T follicular helper cell (primary cell): ENCODE measurements at places on chromosomes 1 and 21.

DNA sequence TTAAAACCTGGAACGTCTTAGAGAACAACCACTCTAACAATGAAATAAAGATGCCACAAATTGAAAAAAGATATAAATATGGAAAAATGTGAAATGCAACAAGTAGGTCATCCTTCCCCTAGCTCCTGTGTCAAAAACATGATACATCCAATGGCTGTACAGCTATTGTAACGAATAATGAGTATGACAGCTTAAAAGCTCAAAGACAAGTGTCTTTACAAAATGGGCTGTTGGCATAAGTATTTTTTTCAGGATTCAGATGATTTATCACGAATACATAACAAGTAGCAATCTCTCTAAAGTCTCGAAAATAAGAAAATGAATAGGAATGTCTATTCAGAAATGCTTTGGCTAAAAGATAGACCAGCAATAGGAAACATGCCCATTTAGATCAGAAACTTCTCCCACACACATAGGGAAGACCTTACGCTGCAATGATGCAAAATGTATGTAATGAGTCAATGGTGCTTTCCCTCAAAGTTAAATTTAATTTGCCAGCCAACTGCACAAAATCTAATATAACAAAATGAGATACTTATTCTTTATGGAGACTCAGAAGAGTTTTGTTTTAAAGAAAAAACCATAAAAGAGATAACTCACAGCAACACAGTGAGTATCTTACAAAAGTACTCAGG is 8.3 kb downstream of the TGFBR3 start:
- DNase-seq, result no peak

- no peak for DNase-seq
Measured at GRCh38 chr1:192639607-192640368, 3.8 kb downstream of the RGS13 start.

GRCh38 chr1:31957701-31958674 is 19.8 kb upstream of the PTP4A2 start:
- no peak for DNase-seq

- DNase-seq, result no peak
Measured at GRCh38 chr21:45404730-45405270, at the start of gene COL18A1. TSS of gene COL18A1 (plus strand) at chr21:45405165. CDS start at chr21:45405231, 66 bp downstream.

GRCh38 chr1:171279678-171280077 is 31.4 kb downstream of the FMO1 start:
- DNase-seq, result no peak

- no peak for DNase-seq
Measured at GRCh38 chr1:77847621-77848080, 40.8 kb upstream of the NEXN start.

GRCh38 chr1:6476483-6476882 is 10.5 kb upstream of the TNFRSF25 start:
- DNase-seq, result no peak

DNA sequence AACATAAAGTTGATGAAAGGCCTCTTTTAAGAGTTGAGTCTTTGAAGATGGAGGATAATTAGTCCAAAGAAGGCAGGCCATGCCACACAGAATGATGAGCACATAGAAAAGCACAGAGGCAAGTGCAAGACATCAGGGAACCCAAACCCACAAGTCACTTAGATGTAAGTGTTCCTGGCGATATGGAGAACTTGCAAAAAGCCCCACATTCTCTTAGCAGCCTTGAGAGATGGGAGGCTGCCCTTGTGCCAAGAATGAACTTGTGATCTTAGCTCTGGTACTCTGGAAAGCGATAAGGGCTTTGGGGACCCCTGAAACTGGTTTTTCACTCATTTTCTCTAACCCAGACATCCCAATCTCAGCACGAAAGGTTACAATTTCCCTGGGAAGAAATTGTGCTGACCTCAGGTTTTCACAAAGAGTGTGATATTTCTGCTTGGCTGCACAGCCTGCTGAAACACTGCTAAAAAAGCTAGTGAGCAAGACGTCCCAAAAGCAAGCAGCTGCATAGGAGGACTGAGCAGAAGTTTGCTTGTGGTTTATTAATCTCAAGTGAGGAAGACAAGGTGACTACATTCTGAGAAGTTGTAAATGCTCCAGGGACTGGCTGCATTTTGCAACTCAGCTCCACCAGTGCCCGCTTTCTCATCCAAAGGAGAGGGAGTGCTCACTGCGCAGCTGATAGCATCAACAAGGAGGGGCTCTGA is 496.9 kb upstream of the CAMK1G start:
- no peak for DNase-seq

DNA sequence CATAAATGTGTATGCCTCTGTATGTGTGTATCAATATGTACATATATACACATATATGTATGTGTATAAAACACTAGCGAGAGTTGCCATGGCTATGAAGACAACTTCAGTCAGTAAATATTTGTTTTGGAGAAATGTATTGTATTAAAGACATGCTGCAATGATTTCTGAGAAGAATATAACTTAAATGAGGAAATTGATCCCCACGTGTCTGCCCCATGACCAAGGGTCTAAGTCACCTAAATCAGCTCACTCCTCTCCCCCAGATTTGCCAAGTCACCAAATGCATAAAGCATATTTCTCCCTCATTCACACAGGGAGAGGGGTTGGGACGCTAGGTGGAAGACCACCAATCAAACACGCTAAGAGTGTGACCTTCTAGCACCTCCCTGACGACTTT is 58.3 kb upstream of the LYST start:
- no peak for DNase-seq

DNA sequence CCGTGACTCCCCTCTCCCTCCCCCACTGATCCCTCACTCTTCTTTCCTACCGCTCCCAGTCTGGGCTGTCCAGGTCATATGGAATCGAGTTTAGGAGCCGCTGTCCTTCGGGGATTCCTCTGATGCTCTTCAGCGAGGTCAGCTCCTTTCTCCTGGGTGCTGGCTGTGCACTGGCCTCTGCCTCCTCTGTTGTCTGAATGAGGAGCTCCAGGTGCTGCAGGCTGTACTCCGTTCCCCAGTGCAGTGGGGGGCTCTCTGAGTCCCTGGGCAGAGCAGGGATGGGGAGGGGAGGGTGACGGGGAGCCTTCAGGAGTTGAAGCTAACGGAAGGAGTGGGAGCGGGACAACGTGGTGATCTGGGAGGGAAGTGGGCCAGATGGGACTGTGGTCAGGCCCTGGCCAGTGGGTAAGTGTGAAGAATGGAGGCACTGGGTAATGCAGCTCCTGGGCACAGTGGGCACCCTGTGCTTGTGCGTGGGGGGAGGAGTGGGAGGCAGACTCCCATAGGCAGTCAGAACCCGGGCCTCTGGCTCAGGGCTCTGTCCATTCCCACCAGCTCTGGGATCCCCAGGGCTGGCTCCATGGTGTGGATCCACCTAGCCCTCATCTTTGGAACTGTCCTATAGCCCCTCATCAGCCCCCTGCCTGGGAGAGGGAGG is 59.5 kb upstream of the TLR5 start:
- DNase-seq, result no peak

DNA sequence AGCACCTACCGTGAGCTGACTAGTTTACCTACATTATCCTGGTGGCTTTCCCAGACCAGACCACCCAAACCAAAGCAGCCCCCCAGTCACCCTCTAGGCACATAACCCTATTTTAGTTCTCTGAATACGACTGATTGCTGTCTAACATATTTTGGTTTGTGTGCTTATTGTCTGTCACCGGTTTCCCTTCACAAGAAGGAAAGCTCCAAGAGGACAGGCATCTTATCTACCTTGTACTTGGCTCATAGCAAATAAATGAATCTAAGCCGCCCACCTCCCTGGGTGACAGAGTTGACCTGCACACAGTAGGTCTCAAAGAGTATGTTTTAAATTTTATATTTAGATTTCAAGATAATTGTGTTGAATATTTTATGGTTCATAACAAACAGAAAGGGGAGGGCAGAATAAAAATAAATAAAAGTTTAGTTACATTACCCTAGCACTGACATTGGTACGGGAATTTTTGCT is 904 bp upstream of the PRDX6 start:
- DNase-seq, result no peak

DNA sequence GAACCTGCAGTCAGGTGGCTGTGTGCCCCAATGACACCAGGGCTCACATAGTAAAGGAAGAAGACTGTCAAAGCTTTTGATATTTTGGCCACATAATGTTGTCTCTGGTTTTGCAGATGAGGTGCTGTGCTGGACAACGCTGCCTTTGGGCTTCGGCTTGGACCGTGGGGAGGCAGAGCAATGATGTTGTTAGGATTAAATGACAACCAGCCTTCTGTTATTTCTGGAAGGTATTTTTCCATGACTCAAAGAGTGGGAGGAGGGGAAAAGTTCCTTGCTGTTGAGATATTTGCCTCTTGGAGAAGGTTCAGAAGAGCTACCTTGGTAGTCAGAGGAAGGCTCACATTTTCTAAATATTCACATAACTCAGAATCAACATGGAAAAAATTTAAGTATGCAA is 187.3 kb upstream of the GALNT2 start:
- no peak for DNase-seq

DNA sequence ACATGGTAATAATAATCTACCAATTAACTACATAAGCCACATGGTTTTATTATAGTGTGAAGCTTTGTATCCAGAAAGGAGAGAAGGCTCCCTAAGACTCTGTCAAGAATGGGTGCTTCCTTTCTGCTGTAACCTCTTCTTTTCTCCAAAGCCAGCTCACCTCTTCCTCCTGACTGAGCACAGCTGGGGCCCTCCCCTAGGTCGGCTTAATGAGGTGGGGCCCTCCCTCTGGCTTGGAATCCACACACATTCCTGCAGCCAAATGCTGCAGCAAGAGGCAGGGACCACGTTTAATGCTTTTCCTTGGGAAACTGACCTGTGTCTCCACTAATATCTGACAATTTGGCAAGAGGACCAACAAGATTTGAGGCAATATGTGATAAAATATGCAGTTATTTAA is 94.8 kb downstream of the DSCAM start:
- no peak for DNase-seq

DNA sequence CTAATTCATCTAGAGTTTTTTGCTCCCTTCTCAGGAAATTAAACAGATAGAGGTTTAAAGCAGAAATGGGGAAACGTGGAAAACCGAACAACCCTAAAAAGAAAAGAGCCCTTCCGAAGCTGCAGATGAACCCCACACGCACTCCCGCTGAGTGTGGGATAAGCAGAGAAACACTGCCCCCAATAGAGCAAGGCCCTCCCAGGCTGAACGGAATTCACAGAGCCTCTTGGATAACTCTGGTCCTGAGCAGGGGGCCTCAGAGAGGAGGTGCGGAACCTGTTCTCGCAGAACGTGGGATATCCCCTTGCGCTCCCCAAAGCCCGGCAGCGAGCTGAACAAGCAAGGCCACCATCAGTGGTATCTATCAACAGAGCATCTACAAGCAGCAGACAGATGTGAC is 44.9 kb downstream of the SSBP3 start:
- no peak for DNase-seq

GRCh38 chr1:61238359-61238665 is 156.0 kb downstream of the NFIA start:
- DNase-seq, result no peak

- DNase-seq, result no peak
Measured at GRCh38 chr1:22449636-22450035, 2.0 kb upstream of the ZBTB40 start.

DNA sequence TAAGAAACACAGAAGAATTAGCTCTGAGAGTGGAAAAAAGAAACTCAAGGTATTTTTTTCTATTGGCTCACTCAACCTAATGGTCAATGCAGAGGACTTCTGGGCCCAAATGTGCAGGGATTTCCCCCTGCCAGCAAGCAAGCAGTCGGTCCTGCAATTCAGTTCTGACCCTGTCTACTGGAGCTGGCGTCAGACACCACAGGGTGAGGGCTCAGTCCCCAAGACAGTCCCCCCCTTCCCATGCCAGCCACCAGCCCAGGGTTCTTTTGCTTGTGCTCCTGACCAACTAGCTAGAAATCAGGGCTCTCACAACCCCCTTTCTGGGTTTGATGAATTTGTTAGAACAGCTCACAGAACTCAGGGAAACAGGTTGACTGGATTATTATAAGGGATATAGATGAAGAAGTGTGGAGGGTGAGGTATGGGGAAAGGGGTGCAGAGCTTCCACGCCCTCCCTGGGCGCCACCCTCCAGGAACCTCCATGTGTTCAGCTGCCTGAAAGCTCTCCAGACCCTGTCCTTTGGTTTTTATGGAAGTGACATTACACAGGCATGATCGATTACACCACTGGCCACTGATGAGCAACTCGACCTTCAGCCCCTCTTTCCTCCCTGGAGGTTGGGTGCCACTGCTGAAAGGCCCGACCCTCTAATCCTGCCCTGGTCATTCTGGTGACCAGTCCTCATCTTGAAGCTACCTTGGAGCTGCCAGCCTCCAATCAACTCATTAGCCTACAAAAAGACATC is 22.5 kb upstream of the PWP2 start:
- DNase-seq, result no peak

GRCh38 chr1:232059726-232060374 is 433.3 kb downstream of the DISC1 start:
- DNase-seq, result no peak

GRCh38 chr1:186772228-186772627 is 56.5 kb upstream of the PLA2G4A start:
- DNase-seq, result no peak

- no peak for DNase-seq
Measured at GRCh38 chr1:82091729-82092128, 291.0 kb downstream of the ADGRL2 start.

DNA sequence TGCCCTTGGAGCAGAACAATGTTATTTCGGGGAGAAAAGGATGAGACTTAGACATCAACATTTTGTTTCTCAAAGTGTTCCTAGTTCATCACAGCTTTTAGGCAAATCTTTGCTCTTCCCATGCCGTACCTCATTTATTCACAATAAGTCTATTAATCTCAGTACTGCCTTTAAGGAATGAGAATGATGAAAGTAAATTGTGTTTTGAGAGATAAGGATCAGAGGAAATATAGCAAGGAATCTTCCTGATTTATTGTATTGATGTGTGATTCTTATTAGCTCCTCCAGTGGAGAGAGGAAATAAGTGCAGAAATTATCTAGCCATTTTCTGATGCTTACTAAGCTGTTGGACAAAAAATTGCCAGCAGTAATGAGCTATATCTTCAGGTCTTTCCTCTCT is 2.0 kb downstream of the POLR3C start:
- no peak for DNase-seq

DNA sequence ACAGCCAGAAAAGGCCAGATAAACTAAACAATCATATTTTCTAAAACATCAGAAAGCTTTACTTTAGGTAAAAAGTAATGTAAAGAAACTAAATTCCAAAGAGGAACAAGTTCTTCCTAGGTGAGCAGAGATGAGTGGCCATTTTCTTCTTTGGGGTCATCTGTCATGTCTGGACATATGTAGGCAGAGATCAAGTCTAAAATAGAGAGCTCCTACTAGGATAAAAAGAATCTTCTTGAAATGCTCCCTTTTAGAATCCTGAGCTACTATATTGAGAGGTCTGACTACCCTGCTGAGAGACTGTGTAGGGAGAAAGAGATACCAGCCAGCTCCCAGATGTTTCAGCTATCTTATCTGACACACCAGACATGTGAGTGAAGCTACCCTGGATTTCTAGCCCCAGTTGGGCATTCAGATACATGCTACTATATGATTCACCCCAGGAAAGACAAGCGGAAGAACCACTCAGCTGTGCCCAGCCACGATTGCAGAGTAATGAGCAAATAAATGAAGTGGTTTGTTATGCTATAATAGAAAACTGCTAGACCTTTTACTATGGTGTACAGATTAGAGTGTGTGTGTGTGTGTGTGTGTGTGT is 80.1 kb downstream of the TTLL7 start:
- DNase-seq, result no peak
